ENCODE measurements at places on chromosomes 5 and 9.

GRCh38 chr5:90549729-90550275 lies 8.8 kb upstream of the ADGRV1 start:
- no peak for DNase-seq

DNA sequence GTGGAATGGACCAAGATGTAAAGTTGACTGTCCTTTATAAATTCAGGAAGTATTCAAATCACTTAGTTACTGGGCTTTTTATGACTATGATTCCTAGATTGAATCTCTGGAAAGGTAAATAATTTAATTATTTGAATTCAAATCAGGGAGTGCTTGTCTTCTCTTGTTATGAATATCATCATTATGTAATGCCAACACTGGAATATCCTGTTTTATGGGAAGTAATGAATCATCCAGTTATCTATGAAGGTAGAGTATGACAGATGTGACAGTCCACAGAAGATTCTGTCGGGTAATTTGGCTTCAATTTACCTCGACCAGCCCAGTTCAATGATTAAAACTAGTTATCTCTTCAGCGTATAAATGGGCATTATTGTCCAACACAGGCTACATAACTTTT lies 141.0 kb upstream of the NUDT12 start:
- DNase-seq = no peak

GRCh38 chr9:113298311-113298710 lies 4.9 kb downstream of the RNF183 start:
- DNase-seq = no peak

- DNase-seq = no peak
Measured at GRCh38 chr9:69090946-69091345, 55.4 kb downstream of the FXN start.

DNA sequence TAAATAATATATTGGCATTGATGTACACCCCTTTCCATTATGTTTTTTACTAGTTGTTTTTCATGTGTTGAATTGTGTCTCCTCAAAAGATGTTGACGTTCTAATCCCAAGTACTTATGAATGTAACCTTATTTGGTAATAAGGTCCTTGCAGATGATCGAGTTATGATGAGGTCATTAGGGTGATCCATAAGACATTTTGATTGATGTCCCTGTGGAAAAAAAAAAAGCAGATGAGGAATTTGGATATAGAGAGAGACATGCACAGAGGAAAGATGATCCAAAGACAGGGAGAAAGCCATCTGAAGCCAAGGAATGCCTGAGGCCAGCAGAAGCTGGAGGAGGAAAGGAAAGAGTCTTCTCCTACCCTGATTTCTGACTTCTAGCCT lies 632.7 kb downstream of the TLR4 start:
- DNase-seq = no peak

DNA sequence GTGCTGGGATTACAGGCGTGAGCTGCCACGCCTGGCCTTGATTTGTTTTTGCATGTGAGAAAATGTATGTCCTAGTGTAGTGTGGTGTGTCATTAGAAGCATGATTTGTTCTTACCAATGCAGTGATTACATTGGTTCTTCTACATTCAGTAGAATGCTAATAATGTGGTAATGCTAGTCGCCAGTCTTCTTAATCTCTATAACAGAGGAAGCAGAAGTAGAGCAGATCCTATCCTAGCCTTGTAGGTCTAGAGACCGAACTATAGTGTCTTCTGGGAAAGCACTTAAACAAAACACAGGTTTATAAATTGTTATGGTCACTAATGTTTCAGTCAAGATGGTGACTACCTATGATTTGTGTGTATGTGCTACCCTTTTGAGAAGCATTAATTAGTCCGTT lies 197.5 kb upstream of the DMRT1 start:
- DNase-seq = no peak

GRCh38 chr5:116976767-116977166 lies 402.1 kb upstream of the SEMA6A start:
- no peak for DNase-seq

- no peak for DNase-seq
Measured at GRCh38 chr5:175805256-175806011, 65.9 kb upstream of the CPLX2 start.

GRCh38 chr9:2962471-2963172 lies 118.7 kb upstream of the PUM3 start:
- no peak for DNase-seq

- DNase-seq = no peak
Measured at GRCh38 chr9:72144756-72145492, 4.3 kb upstream of the GDA start.

- DNase-seq = no peak
Measured at GRCh38 chr9:112327718-112328450, 5.5 kb downstream of the PTBP3 start.

DNA sequence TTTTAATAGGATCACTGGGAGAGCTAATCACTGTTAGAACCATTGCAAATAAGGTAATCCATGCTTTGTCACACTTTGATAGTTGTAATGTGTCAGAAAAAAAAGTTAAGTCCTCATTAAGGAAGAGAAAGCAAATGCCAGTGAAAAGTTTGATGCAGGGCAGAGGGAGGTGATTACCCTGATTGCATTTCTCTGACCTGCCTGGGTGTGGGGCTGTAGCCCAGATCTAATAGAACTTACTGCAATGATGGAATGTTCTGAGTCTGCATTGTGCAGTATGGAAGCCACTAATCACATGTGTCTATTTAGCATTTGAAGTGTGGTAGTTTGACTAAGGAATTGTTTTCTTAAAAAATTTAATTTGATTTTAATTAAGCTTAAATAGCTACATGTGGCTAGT lies 202.7 kb downstream of the ATP10B start:
- no peak for DNase-seq

DNA sequence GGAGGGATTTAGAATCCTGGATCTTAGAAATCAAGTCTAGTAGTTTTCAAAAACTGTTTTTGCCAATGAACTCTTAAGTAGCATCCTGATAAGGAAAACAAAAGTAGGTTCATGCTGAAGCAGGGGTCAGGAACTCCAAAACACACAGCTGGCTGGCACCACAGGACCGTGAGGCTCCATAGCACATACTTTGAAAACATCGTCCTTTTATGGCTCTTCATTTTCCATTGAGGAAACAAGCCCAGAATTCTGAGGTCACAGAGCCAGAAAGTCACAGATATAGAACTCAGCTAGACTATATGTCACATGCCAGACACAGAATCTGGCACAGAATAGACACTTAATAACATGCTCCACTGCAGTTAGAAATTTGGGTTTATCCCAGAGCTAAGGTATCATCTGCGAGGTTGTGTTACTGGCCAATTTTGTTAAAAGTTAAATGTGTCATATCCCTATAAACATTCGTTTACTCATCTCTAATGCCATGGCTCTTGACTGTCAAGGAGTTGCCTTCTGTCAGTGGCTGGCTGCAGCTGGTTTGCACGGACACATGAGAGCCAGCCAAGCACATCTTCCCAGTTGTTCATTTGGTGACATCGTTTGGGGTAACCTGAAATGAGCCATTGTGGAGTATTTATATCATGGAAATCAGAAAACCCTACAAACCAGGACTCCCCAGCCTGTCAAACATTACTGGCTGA lies 58.8 kb downstream of the FAM78A start:
- DNase-seq = no peak

GRCh38 chr5:69432412-69433206 lies 17.7 kb downstream of the MARVELD2 start:
- no peak for DNase-seq
